Stimulated activated CD4-positive, alpha-beta T cell treated with anti-CD3 and anti-CD28 coated beads, Interleukin-15, amount 100 ng/mL, for 24 hours (primary cell): ENCODE measurements at places on chromosomes 5 and 9.

- no peak for DNase-seq
These were observed 8.5 kb upstream of the MGAT1 start for GRCh38 chr5:180810959-180811622.

DNA sequence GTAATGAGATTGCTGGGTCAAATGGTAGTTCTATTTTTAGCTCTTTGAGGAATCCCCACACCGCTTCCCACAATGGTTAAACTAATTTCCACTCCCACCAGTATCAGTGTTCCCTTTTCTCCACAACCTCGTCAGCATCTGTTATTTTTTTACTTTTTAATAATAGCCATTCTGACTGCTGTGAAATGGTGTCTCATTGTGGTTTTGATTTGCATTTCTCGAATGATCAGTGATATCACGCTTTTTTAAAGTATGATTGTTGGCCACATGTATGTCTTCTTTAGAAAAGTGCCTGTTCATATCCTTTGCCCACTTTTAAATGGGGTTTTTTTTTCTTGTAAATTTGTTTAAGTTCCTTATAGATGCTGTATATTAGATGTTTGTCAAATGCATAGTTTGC is 73.5 kb downstream of the MTAP start:
- no peak for DNase-seq

- DNase-seq: no peak
These were observed 26.7 kb downstream of the XRCC4 start for GRCh38 chr5:83104021-83104420.

DNA sequence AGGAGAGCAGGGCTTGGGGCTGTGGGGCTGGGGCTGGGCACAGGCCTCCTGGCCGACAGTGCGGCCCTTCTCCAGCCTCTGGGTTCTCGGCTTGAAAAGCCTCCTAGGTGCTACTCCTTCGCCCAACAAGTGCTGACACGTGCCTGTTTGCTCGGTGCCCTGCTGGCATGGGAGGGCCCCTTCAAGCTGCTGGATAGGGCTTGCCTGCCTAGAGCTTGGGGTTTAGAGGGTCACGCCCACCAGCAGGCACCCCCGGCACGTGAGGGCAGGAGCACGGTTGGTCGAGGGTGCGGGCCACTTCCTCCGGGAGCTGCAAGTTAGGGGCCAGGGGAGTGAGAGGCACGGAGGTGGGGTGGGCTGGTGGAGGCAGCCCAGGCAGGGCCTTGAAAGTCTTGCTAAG is 106.2 kb downstream of the RXRA start:
- no peak for DNase-seq

GRCh38 chr5:124453221-124454051 is 293.0 kb downstream of the ZNF608 start:
- no peak for DNase-seq

- no peak for DNase-seq
These were observed 215.7 kb upstream of the ZNF608 start for GRCh38 chr5:124962111-124962510.

DNA sequence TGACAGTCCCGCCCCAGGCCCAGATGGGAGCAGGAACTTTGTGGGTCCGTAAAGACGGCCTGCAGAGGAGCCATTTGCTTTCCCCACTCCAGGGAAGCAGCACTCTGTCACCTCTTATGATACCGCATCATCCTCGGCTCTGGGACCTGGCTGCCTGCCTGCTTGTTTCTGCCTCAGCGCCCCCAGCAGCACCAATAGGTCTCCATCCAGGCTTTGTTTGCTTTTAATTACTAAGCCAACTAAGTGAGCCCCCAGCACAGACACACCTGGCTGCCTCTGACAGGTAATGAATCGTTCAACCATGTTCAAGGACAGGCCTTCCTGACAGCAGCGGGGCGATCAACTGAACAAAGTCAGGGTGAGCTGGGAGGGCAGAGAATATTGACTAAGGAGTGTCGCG is 141.4 kb downstream of the C5orf15 start:
- DNase-seq: no peak

GRCh38 chr9:117232281-117232680 is 182.6 kb downstream of the ASTN2 start:
- DNase-seq: no peak

GRCh38 chr5:116404016-116404415 is 170.6 kb downstream of the SEMA6A start:
- DNase-seq: no peak

GRCh38 chr5:1394881-1395860 is 50.1 kb downstream of the SLC6A3 start:
- DNase-seq: no peak

DNA sequence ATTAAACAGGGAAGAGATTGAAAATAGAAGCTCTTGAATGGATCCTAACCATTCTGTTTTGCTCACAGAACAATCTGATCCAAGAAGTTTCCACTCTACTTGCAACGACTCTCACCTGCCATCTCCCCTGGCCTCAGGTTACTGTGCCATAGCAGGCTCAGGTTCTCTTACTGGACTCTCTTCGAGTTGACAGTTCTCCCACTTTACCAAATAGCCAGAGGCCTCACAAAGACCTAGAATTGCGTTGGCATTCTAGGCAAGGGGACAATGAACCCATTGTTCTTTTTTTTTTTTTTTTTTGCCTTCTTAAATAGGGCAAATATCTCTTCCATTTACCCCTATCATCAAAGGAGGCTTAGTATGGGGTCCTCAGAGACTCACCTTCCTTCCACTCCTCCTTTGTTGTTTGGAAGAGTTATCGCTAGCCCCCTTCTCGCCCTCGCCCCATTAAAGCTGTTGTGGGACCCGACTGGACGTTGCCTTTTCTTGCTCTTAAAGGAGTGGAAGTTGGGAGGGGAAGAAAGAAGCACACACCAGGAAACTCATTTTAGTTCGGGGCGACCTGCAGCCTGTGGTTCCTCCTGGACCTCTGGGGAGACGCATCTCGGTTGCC is 688 bp upstream of the PLPPR1 start:
- DNase-seq: no peak

GRCh38 chr9:107260437-107261081 is 22.5 kb upstream of the RAD23B start:
- DNase-seq: no peak

- no peak for DNase-seq
These were observed 180.7 kb upstream of the TLE4 start for GRCh38 chr9:79390781-79391770.

GRCh38 chr5:73851471-73852181 is 225.6 kb downstream of the ARHGEF28 start:
- DNase-seq: no peak

GRCh38 chr9:84002344-84002743 is 21.7 kb downstream of the RMI1 start:
- no peak for DNase-seq

DNA sequence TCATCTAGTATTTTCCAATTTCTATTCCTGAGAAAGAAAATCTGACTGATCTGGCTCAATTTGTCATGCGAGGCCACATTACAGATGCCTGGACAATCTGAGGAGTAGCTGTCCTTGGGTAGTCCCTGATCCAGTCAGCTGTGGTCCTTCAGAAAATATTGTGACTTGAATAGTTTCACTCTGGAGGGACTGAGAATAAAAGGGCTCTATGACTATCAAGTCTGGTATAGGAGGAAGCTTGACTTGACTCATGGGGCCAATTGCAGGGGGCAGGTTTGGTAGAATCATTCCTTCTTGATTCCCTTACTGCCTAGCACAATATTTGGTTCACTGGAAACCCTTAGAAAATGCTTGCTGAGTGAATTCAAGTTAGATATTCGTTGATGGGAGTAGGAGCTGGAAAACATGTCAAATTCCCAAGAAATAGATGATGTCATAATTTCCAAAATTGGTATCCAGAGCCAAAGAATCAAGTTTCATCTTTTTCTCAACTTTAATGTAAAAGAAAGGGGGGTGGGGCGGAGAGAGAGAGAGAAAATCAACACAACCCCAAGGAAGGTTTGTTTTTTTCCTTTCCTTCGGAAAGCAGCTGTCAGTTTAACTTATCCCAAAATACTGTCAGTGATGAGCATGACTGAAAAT is 32.4 kb upstream of the STX17 start:
- DNase-seq: peak; percentile 38

DNA sequence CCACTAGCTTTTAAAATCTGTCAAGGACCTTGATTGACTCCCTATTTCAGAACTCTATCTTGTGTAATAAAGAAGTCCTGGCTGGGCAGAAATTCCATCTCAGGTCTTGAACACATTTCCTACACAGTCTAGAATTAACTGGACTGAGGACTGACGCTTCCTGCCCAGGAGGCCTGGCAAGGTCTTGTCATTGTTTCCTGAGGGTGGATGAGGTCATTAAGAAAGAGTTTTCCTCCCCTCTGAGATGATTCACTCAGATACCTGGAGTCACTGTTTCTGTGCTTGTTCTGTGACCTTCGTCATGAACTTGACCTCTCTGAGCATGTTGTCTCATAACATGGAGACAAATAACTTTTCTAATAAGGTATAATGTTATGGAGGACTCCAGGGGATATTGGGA is 10.0 kb downstream of the MTAP start:
- no peak for DNase-seq

GRCh38 chr5:130141659-130142320 is 237.5 kb downstream of the CHSY3 start:
- peak; percentile 23 for DNase-seq

- no peak for DNase-seq
These were observed 231.4 kb upstream of the TUT7 start for GRCh38 chr9:86585422-86586143.

GRCh38 chr5:40078898-40079575 is 600.7 kb upstream of the PTGER4 start:
- DNase-seq: no peak

DNA sequence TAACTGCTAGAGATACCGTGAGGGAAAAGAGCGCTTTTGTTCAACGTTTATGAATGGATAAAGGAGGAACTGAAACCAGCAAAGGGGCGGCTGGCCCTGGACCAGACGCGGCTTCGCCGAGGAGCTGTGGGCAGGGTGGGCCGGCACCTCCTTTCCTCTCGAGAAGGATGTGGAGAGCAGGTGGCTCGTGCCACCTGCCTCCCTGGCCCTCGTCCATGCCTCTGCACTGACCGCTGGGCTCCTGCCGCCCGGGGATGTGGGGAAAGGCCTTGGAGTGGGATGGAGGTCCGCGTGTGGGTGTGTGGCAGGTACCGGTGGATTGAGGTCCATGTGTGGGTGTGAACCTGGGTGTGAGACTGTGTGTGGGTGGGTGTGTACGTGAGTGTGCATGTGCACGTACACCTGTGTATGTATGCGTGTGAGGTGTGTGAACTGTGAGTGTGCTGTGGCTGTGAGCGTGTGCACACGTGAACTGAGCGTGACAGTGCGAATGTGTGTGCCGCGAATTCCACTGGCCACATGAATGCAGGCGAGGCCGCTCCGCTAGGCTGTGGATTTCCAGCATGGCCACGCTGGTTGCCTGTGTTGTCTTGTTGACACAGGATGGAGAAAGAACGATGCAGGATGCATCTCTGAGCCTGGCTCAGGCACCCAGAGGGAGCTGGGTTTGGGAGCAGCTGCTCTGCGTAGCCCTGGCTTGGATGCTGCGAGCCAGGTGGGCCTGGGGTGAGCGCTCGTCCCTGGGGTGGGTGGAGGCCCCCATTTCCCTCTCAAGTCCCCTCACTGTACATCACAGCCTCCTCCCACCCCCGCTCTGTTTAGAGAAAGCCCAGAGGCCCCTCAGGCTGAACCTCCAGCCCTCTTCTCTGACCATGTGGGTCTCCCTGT is 4.4 kb upstream of the CEP72 start:
- DNase-seq: no peak

DNA sequence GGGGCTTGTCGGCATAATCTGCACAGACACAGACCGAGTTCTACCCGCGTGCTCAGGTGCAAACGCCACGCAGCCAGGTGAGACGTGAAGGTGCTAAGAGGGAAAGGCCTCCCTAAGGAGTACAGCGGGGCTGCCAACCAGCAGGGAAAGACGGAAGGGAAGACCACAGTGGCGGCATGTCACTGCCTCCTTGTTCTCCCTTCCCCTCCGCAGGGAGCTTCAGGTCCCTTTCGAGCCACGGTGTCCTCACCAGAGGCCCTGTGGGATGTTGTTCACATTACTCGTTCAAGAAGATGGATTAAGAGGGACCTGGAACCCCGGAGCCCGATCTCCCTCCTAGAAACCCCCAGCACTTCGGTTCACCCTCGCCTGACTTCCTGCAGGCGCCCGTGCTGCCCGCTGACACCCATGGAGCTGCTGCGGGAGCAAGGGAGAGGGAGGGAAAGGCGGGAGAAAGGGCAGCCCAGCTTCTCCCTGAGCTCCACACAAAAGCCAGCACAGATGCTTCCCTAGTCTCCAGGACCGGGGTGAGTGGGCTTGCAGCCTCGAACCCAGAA is 686 bp downstream of the BRD9 start:
- peak; percentile 24 for DNase-seq

DNA sequence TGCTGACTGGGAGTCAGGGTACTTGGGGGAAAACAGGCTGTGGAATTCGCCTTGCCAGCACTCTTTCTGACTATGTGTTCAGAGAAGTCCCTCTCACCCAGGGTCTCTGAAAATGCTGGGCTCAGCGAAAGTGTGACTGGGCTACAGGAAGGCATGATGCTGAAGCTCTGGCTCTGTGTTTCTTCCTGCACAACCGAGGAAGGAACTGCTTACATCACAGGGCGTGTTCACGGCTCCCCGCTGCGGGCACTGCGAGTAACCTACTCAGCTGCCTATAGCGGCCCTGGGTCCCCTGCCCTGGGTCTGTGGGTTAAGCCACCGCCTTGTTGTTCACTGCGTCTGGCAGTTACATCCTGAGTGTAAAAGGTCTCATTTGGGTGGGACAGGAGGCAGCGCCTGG is 222.4 kb upstream of the IRX4 start:
- DNase-seq: no peak

DNA sequence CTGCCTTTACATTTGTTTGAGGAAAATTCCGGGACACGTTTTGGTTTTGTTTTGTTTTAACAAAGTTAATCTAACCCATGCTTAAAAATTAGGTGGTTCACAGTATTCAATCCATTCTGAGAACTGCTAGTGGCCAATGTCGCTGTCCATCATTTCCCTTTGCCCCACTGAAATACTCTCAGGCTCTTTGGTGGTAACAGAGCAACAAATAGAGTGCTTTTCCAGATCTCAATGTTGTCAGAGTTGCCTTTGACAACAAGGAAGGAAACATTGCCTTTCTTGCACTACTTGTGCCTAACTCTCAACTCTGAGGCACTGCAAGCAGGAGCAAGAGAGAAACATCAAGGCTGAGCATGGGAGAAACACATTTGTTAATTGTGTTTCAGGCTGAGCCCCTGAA is 154.0 kb downstream of the MCTP1 start:
- no peak for DNase-seq

- DNase-seq: no peak
These were observed 10.6 kb upstream of the SH3RF2 start for GRCh38 chr5:145925803-145926202.

DNA sequence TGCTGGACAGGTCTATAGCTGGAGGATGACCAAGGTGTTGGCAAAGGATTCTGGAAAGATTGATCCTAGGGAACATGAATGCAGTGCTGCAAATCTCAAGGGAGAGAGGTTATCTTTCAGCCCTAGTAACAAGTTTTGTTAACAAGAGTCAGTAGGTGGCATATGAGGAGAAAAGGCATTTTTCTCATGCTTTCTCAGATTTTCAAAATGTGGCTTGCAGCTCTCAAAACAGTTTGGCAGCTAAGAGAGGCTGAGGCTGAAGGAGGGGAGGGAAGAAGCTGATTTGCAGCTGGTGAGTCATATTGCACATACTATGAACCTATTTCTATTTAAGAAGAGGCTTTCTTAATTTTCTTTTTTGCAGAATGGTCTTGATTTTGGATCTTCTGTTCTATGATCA is 64.3 kb upstream of the PCA3 start:
- no peak for DNase-seq
